Central memory CD4-positive, alpha-beta T cell (primary cell): ENCODE measurements at places on chromosomes 6 and 20.
A peak's percentile ranks its signal among the peaks of the same experiment; 100 is the strongest.

- DNase-seq: no peak
These were observed 600.5 kb upstream of the GJE1 start for GRCh38 chr6:141532211-141532610.

- DNase-seq: peak; percentile 76
These were observed 18.7 kb downstream of the UQCC2 start for GRCh38 chr6:33692760-33693158.

- DNase-seq: no peak
These were observed 26.4 kb downstream of the FOXP4 start for GRCh38 chr6:41572613-41573012.

DNA sequence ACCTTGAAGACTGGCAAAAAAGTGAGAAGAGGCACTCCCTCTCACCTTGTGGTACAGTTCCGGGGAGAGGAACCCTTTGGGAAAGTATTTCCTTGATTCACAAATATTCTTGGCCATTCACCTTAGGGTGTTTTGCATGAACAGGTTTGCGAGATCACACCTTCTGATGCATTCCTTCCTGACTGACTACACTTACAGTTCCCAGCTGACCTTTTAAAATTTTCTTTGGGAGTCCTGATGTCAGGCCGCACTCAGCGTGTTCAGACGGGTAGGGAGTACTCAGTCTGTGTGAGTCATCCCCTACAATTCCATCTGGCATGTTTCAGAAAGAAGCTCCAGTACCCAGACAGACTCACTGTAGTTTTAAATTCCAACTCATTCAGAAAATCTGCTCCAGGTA is 1.7 kb downstream of the ADGRF4 start:
- DNase-seq: no peak

DNA sequence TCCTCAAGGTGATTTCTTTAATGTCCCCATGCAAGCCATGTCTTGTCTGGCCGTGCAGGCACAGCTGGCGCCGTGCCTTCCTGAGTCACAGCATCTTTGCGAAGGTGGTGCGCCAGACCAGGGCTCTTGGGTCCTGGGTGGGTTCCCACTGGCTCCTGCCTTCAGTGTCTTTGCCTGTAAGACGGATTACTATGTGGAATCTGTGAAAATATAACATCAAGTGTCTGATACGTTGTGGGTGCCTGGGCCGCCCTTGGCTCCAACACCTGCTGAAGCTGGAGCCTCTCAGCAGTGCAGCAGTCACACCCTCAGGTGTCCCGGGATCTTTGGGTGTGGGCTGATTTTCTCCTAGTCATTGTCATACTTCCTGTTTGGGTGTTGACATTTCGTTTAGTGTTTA is 3.2 kb downstream of the OSBPL2 start:
- no peak for DNase-seq

GRCh38 chr6:119844387-119844786 is 494.8 kb upstream of the MAN1A1 start:
- DNase-seq: no peak

DNA sequence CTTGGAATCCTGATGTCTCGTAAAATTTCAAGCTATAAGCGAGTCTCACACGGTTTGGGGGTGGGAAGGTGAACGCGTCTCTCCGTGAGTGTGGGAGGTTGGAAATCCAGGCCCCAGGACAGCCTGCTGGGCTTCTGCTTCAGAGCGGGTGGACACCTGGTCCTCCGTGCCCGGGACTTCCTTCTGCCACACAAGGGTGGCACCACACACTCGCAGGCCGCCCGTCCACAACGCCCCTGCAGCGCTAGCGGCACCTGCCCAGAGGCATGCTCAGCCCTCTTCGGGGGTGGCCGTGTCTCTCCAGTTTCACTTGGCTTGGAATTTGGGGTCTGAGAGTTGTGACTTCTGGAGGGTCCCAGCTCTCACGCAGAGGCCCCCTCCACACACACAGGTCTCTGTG is 151.9 kb downstream of the PHACTR3 start:
- no peak for DNase-seq

DNA sequence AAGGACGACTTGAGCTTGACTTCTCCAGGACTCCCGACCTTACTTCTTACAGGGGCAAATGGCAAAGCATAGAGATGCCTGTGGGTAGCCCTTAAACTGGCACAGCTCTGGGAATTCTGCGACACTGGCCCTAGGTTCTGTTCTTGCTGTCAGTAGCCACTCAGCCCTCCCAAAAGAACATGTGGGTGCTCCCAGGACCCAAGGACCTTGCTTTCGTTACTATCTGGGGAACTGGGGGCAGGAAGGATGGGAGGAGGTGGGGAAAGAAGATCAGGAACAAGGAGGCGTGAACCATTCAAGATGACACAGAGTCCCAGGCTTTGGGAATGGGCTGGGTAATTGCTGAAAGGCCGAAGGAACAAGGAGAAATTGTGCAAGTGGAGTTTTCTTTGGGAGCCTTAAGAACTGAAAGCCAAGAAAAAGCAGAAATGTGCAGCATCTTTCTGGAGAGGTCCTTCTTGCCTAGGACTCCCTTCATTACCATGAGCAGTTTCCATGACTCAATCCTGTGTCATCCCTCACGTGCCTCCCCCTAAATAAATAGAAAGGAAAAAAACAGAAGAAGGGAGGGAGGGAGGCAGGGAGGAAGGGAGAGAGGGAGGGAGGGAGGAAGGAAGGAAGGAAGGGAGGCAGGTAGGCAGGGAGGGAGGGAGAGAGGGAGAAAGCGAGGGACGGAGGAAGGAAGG is 284.6 kb upstream of the FOXQ1 start:
- no peak for DNase-seq

DNA sequence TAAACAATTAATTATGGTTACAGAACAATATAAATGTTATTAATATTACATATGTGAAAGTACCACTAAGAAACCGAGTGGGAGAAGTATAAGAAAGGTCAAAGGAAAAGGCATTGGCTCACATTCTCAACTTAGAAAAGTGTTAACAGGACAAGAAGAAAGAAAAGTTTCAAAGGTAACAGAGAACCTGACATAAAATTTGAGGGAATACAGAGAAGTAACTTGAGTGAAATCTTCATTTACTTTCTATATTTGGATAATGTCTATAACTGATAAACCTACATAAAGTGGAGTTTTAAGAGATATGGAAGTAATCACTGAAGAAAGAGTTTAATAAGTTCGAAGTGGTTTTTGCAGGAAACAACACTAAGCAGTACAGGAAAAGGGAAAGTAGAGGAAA is 30.1 kb downstream of the REPS1 start:
- DNase-seq: no peak

GRCh38 chr20:48552550-48552949 is 275.2 kb downstream of the PREX1 start:
- DNase-seq: no peak

- no peak for DNase-seq
These were observed 152.3 kb downstream of the ZMYND8 start for GRCh38 chr20:47204008-47204849.

GRCh38 chr6:43105538-43106222 is 29.6 kb downstream of the PTK7 start:
- no peak for DNase-seq

- no peak for DNase-seq
These were observed 23.8 kb downstream of the NKX2-2 start for GRCh38 chr20:21490105-21490504.

- DNase-seq: no peak
These were observed 47.9 kb downstream of the TIAM2 start for GRCh38 chr6:155042983-155043382.

- no peak for DNase-seq
These were observed 11.6 kb downstream of the YWHAB start for GRCh38 chr20:44897133-44897532.

- no peak for DNase-seq
These were observed 58.0 kb upstream of the ZNF831 start for GRCh38 chr20:59105581-59105980.
